ENCODE measurements at places on chromosomes 11 and 22.

DNA sequence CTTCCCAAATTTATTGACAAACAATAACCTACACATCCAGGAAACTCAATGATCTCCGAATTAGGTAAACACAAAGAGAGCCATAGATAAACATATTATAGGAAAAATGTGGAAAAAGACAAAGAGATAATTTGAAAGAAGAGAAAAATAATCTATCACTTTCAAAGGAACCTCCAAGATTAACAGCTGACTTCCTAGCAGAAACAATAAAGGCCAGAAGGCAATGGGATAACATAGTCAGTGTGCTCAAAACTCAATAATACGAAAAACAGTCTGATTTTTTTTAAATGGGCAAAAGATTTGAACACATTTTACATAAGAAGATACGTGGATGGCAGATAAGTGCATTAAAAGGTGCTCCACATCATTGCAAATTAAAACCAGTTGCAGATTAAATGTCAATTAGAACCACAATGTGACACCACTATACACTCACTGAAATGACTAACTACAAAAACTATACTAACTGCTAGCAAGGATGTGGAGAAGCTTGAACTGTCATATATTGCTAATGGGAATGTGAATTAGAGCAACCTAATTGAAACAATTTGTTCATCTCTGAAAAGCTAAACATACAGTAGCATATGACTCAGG is 300.4 kb downstream of the TMEM135 start:
- DNase-seq = no peak

- no peak for DNase-seq
Observed at GRCh38 chr11:87366346-87366745, 328.6 kb downstream of the TMEM135 start.

DNA sequence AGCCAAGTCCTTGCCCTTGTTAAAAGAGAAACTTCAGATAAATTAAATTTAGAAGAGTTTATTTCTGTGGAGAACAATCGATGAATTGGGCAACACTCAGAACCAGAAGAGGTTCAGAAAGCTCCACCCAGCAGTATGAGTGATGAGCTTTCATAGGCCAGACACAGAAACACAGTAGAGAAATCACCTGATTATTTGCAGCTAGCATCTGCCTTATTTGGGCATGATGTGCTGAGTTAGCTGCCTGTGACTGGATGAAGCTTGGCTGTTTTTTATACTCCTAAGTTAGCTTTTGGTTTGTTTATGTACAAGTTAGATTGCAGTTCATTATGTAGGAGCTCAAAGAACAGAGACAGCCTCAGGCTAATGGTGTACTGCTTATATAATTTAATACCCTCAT is 269.5 kb upstream of the SESN3 start:
- no peak for DNase-seq

DNA sequence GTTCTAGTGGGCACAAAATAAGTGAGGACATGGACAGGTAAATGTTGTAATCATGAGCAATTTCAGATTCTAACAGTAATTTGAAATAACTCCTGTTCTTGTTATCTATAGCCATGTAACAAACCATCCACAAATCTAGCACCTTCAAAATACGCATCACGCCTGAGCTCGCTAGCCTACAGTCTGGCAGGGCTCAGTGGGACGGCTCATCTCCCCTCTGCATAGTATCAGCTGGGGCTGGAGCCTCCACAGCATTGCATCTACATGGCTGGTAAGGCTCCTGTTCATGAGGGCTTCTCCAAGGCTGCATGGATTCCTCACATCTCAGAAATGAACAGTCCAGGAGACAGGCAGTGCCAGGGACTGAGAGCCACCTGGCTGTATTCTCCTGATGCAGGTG is 112.6 kb downstream of the KCNQ1 start:
- DNase-seq = no peak

GRCh38 chr11:75986966-75987365 is 172.0 kb downstream of the UVRAG start:
- no peak for DNase-seq

DNA sequence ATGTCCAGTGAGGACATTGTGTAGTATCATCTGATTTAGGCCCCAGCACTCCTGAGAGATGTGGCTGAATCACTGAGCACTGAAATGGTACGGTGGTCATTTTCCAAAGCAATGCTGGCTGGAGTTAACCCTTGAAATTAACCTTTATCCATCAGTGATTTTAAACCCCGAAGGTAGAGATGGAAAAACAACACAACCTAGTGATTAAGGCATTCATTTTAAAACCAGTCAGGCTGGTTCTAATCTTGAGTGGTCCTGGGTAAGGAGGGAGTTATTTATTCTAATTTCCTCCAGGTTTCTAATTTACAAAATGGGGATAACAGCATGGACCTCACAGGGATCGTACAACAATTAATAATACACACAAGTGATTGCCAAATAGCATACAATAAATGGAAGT is 6.6 kb upstream of the CSNK2A3 start:
- no peak for DNase-seq

DNA sequence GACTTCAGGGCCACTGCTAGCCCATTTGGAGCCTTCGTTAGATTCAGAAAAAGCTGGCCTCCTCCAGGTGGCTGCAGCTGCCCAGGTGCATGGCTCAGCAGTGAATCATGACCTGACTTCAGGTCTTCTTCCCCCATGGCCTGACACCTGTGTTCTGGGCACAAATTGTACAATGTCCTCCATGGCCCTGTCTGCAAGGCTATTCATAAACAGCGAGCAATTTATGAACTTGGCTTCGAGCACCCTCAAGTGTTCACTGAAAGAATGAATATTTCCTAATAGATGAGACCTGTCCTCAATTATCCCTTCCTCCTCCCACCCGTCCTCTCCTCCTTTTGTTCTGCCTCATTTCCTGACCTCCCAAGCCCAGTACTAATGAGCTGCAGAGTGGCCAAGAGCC is 12.2 kb upstream of the VPS37C start:
- DNase-seq = no peak

DNA sequence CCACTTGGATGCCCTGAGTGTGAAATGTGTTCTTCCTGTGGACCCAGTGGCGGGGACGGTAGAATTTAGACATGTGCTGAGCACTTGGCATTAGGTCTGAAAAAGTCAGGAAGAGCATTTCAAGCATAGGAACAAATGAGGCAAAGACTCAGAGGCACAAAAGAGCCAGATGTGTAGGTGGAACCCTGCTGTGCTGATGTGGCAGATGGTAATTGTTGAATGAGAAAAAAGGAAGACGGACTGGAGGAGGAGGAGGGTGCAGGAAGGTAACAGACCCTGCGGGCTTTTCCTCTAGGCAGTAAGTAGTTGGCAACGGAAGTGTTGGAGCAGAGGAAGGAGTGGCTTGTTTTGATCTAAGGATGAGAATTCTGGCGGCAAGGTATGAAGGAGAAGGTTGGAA is 985.8 kb downstream of the TBC1D22A start:
- no peak for DNase-seq

DNA sequence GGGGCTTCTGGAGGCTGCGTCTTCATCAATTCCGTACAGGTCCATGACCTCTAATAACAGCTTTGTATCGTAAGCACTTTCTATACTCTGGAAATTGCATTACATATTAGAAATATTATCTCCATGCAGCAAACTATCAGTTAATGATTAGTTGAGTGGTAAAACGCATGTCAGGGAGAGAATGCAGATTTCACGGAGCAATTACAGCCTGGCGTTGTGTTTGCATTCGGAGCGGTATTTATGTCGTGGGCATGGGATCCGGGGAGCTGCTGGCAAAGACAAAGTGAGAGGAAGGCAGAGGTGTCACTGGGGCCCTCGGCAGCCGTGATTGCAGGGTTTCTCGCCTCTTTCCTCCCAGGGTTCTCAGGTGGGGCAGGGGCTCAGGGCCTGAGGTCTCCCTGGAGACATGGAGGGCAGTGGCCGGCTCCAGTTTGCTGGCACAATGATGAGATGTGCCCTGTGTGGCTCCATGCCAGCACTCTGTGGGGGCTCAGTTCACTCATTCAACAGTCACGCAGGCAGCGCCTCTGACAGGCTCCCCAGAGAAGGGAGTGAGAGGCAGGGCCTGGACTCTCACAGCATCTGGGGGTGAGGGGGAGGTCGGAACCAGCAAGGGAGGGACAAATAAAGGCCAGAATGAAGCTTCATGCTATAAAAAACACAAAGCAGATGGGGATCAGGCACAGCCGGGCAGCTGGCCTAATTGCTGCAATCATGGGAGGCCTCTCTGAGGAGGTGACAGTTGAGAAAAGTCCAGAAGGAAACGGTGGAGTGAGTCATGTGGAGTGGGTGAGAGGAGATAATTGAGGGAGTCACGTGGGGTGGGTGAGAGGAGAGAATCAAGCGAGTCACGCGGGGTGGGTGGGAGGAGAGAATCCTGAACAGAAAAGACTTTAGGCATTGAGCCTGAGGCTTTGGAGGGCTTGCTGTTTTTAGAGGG is 1002.7 kb downstream of the BRD1 start:
- DNase-seq = peak; percentile 60

DNA sequence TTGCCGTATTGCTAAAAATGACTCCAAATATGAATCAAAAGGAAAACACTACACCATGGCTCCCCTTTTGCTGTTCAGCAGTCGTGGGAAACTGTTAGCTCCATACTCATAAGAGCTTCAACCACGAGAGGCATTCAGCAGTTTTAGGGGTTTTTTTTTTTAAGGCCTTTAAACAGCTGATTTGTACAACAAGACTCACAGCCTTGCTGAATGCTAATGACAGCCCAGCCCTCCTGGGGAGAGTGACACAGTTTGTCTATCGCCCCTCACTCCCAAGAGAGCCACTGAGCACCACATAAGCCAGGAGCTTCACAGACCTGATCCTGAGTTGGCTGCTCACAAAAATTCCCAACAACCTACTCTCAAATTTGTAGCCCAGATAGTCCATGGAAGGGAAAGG is 32.4 kb downstream of the GALNT18 start:
- no peak for DNase-seq

DNA sequence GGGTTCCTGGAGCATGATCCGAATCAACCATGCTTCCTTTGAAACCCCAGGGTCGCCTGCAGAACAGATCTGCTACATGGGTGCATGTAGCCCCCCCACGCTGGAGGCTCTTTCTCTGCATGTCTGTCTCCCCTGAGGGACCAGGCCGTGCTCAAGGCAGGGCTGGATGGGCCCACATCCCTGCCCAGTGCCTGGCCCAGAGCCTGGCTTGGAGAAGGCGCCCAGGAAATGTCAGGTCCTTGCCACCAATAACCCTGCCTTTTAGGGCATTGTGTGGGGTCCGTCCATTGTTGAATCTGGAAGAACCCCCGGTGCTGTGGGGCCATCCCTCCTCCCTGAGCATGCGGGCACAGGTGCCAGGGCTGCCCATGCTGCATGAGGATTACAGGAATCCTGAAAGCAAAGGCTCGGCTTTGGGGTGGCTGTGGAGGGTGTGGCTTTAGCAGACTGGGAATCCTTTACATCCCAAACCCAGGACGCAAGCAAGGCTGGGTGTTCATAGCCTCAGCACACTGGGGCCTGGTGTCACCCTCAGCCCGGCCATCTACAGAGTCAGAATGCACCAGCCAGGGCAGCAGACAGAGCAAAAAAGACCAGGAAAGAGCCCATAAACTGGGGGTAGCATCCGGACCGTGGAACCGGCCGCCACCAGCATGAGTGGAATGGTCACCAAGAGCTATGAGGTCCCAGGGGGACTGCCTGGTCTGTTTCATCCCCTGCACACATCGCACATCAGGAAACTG is 48.2 kb downstream of the RTL6 start:
- no peak for DNase-seq

- DNase-seq = no peak
Observed at GRCh38 chr11:75155570-75156422, 4.9 kb downstream of the SLCO2B1 start.

DNA sequence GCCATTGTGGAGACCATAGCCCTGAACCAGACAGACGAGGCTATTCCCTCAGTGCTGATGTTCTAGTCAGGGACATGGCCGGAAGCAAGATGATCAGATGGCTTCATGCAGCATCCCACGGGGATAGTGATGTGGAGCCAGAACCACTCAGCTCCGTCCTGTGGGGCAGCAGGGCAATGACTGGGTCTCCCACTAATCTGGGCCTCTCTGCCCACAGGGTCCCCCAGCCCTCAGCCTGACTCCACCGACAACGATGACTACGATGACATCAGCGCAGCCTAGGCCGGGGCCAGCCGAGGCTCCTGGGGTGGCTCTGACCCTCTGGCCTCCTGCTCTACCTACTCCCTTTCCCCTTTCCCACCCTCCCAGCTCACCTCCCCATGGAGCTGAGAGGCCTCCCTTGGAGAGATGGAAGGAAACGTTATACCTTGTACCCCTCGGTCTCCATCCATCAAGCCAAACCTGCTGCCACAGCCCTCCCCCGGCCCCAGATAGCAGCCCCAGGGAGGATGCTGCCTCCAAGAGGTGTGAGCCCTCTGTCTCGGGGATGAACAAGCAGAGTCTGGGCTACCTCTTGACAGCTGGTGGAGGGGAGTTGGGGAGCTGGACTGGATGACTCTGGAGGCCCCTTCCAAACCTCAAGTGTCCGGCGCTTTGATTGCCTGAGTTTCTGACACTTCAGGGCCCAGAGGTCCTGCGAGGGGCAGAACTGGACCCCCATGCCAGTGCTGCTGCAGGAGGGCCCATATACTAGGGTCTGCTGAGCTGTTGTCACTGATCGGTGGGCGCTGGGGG is 47.8 kb downstream of the CD6 start:
- no peak for DNase-seq

DNA sequence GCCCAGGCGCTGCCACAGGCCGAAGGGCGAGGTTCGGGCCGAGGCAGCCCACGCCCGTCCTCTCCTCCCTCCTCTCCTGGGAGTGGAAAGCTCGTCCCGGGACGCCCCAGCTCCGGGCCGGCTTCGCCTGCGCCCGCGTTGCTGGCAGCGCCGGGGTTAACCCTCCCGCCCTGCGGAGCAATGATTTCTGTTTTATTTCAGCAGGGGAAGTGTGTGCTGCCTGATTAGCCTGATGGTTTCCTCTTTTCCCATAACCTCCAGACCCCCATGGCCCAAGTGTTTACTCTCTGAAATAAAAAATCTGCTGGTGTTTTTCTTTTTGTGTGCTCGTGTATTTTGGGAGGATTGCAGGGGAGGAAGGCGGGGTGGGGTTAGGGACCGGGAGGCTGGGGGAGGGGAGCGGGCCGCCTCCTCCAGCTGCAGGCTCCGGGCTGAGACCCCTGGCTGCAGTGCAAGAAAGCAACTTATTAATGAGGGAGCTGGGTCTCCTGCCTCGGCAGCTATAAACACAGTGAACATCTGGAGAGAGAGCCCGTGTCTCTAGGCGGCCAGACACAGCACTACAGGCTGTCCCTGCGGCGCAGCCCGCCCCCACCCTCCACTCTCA is 38.6 kb downstream of the ETS1 start:
- DNase-seq = no peak

GRCh38 chr22:34997633-34998299 is 68.2 kb upstream of the ISX start:
- DNase-seq = no peak

DNA sequence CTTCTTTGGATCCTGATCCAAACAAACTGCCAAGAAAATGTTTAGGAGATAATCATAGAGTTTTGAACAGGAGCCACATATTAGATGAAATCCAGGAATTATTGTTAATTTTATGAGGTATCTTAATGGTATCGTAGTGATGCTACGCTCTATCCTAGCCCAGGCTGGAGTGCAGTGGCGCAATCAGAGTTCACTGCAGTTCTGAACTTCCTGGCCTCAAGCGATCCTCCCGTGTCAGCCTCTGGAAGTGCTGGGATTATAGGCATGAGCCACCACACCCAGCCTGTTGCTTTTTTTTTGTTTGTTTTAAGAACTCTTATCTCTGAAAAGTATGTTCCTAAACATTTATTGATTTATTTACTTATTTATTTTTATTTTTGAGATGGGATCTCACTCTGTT is 2.4 kb downstream of the GSTT4 start:
- no peak for DNase-seq

All from dorsolateral prefrontal cortex (tissue), 122 donors.